AG10803 (cell line): ENCODE measurements at places on chromosomes 1 and 21.

DNA sequence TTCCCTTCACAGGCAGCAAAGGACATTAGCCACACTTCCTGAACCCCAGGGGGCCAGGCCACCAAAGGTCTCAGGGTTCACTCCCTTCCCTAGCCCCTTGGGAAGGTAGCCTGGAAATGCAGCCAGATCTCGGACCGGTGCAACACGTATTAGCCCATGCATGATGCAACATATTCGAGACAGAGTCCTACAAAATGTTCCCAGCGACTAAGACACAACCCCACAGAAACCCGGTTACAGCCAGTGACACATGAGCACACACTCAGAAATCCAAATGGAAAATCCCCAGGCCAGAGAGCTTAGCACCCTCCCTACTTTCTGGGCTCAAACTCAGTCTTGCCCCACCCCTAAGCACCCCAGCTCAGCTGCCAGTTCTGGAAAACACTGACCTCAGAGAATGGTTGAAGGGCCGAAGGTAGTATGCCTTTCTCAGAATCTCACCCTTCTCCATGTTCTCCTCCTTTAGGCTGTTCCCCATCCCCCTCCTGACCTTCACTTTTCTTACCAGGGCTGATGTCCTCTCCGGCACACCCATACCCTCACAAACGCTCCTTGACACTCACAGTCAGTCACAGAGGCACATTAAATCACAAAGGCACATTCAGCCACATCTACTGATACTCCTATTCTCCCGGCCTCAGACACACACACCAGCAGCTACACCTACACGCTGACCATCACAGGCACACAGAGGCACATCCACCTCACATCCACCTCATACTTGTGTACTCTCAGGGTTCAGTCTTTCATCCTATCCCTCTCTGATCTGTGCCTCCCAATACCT lies at the start of gene TSPAN1:
TSS of gene TSPAN1 (plus strand) at position 640 of the 784 bp plus-strand sequence. CDS start 6,021 bp downstream, outside the sequence.
- peak; percentile 66 for DNase-seq

- peak; percentile 32 for DNase-seq
Measured at GRCh38 chr1:221161571-221162041, 282.4 kb downstream of the HLX start.

DNA sequence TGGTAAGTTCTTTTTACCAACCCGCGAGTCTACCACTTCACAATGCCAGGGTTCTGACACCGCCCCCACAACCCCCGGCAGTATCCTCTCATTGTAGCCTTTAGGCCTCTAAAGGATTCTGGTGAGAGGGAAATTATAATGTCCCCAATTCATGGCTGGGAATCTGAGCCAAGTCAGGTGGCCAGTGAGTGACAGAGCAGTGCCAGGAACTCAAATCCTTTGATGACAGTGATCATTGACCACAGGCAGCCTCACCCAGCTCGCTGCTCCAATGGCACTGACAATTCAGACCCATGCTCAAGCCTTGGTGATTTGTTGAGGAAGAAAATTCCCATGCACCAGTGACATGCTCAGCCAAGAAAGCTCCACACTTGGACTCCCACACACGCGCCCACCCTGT lies 63.4 kb upstream of the CSF1 start:
- no peak for DNase-seq

GRCh38 chr1:28428990-28429520 lies 59.5 kb downstream of the PHACTR4 start:
- DNase-seq: no peak

DNA sequence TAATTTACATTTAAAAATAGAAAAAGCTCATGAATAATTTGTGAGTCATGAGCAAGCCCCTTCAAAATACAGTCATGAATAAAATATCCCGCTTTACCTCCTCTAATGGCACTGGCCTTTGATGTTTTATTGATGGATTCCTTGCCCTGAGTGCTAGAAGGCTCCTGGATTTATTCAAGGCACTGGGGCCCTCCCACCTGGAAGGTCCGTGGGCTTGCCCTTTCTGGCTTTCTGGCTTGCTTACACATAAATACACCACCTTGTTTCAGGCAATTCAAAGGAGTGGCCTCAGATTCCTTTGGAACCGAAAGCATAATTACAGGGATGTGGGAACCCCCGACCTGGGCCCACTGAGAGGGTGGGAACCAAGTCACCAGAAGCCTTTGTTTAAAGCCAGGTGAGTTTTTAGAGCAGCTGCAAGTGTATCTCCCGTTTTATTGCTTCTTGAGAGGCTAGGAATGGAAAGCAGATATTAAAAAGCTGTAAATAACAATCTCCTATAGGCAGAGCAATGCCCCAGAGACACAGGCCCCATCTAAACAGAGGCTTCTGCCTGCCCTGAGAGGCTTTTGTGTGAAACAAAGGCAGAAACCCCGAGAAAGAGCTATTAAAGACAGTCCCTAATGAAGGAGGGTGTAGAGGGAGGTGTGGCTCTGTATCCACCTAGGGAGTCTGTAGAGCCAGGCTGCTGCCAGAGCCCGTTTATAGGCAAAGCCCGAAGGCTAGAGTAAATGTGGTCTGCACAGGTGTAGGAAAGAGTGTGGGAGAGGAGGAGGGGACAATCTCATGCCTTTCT lies 126.4 kb downstream of the FAM78B start:
- no peak for DNase-seq
